ENCODE measurements at places on chromosomes 7 and 10. TPM values are rescaled to one million over a fixed set of nuclear protein-coding genes. Genes with fewer than 3 reads are reported as not detected.

DNA sequence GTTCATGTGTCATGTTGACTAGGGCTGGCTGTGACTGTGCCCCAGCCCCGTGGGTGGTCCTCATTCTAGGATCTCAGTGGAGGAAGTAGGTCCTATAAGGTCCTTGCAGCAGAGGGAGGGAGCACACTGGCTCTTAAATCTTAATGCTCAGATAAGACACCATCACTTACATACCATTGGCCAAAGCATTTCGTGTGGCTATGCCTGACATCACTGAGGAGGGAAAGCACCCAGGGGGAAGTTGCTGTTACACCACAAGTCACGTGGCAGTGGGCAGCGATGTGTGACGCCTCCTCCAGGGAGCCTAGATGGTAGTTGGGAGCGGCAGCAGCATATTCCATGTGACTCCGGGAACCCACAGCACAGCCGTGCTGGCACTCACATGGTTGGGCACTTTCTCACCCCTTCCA, 224.7 kb upstream of the SH2B2 start:
- DNase-seq, result no peak

DNA sequence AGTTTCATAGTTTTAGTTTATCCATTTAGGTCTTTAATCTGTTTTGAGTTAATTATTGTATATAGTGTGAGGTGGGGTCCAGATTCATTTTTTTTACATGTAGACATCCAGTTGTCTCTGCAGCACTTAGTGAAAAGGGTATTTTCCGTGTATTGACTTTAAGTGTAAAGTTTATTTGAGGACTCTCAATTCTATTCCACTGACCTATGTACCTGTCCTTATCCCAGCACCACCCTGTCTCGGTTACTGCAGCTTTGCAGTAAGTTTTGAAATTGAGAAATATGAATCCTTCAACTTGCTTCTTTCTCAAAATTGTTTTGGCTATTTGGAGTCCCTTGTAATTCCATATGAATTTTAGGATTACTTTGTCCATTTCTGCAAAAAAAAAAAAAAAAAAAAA, 29.8 kb downstream of the FHIP2A start:
- DNase-seq, result no peak

GRCh38 chr7:129835569-129835968, 117.2 kb downstream of the UBE2H start:
- no peak for DNase-seq

- DNase-seq, result peak; percentile 86
Measured at GRCh38 chr7:100088621-100089457, at the start of gene COPS6. COPS6 (plus strand) TSS chr7:100088969; CDS start chr7:100088991, 22 bp downstream.

DNA sequence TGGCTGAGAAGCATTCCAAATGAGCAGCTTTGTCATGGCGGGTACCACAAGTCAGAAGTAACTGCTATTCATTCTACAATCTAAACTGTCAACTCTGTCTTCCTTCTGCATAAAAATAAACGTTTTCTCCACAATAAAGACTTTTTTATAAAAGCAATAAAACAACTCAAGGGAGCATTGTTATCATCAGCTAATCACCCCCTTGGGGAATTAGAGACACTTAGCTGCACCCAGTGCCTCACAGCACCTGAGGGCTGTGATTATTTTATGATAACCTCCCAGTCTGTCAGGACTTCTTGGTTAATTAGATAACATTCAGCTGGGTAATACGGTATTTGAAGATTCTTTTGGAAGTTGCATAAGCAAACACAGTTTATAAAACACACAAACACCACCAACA, 155.6 kb downstream of the PPP1R3A start:
- DNase-seq, result no peak

- peak; percentile 65 for DNase-seq
Measured at GRCh38 chr7:83648464-83649241, at the start of gene SEMA3E. SEMA3E (minus strand) TSS chr7:83649139.

DNA sequence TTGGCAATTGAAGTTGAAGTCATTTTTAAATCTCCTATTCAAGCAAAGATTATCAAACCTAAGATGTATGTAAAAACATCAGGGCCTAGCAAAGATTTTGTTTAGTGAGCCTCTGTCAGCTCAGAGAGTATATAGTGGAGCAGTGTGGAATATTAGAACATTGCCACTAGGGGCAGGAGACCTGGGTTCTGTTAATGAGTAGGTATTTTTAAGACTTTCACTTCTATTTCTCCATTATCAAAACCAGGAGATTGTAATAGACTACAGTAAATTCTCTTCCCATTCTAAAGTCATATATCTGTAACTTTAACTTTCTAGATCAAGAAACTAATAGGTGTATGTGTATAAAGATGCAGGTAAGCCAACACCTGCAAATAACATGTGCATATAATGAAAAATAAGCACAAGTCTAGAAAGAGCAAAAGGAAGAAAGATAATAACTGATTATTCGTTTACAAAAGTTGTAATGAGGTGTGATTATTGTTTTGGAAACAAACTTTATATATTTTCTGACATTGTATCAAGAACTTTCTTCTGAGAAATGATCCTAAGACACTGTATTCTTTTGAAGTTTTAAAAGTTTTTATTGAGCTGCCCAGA, 64.4 kb downstream of the KCND2 start:
- DNase-seq, result peak; percentile 20

GRCh38 chr10:121735263-121735662, 137.0 kb upstream of the FGFR2 start:
- no peak for DNase-seq

DNA sequence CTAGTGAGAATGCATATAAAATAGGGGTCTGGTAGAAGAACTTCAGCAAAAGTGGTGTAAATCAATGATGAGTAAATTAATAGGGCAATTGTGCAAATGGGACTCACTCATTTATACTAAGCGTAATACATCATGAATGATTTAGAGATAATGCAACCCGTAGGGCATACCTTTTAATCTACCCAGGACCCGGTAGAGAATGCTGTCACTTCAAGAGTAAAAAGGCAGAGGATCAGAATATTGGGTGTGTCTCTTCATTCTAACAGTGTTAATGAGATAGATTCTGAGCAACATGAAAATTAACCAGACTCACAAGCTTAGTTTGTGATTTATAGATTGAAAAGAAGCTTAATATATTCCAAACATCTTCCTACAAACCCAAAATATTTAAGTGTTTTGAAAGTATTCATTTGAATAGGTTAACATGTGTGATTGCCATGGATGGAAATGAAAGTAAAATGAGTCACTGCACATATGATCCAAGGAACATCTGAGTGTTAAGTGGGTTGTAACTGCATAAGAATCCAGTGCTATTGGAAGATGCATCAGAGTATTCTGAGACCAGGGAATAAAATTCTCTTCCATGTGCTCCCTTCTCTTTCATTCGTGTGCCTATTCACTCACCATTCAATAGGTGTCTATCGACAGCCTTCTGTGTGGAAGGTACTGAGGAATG, 690.6 kb downstream of the AUTS2 start:
- DNase-seq, result peak; percentile 61

CACNB2 gene
- 0.32 TPM for total RNA-seq

VSTM4 gene
- 9.5 TPM for total RNA-seq

SEMA3E gene
- total RNA-seq, result 1.6 TPM

GAD2 gene
- not detected for total RNA-seq

AKR1D1 gene
- not detected for total RNA-seq

Measured in GM23248 (cell line).